Stimulated activated CD8-positive, alpha-beta memory T cell treated with anti-CD3 and anti-CD28 coated beads, Interleukin-12 subunit alpha, Interleukin-12 subunit beta, amount 100 ng/mL, for 1 hour (primary cell): ENCODE measurements at places on chromosomes 3 and 15.

DNA sequence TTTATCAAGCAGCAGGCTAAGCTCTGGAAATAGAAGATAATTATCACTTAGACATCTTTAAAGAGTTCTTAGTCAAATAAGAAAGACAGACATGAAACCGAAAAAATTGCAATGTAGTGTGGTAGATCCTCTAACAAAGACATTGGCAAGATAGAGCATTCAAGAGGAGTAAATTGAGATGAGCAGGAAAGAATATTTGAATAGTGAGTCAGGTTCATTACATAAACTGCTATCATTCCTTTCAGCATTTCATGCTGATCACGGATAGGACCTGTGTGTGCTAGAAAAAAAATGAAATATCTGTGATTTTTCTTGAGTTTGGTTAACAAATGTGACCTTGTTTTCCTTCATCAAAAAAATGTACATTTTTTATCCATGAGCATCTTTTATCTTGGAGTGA lies 460.9 kb downstream of the OTOL1 start:
- no peak for DNase-seq

DNA sequence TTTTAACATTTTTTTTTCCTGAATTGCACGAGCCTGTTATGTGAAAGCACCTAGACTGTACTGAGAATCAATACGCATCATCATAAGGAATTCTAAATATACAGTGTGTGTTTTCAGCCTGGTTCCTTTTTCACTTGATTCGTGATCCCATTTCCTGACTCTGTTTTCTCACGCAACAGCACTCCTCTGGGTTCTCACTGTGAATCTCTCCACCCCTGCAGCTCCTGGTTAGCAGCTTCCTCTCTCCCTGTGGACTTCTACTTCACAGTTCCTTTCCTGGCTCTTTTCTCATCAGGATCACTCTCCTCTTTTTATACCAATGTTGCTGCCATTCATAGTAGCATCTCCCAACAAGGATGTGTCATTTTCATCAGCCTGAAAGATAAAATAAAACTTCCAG lies 297.2 kb downstream of the CADM2 start:
- no peak for DNase-seq

DNA sequence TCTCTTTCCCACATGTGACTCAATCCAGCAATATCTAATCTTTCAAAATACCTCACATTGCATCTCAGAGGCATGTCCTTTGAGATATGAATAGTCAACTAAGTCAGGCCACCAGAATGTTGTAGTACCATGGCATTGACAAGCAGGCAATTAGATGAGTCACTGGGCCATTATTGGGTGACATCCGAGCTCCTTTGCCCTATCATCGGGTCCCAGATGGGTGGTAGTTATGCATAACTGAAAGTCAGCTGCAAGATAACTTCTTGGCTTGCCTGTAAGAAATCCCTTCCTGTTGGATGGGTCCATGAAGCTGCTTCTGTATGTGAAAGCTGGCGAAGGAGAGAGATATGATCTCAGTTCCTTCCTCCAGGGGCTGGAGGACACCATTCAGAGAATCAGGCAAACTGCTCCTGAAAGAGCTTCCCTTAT lies 32.8 kb downstream of the ARRDC4 start:
- no peak for DNase-seq

DNA sequence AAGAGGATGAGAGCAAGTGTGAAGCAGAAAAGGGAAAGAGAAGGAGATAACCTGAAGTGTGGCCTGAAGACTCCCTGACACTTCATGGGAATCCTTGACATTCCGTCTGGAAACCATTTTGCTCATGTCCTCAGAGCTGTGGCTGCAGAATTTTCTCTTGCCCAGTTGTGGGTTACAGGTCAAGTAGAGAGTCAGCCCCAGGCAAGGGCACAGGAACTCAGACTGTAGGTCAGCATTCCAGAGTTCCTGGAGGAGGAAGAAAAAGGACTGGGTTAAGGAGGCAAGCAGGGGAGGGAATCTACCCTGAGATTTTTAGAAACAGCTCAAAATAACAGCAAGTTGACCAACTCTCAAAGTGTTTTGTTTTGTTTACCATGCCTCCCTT lies 4.1 kb upstream of the THSD4 start:
- no peak for DNase-seq

DNA sequence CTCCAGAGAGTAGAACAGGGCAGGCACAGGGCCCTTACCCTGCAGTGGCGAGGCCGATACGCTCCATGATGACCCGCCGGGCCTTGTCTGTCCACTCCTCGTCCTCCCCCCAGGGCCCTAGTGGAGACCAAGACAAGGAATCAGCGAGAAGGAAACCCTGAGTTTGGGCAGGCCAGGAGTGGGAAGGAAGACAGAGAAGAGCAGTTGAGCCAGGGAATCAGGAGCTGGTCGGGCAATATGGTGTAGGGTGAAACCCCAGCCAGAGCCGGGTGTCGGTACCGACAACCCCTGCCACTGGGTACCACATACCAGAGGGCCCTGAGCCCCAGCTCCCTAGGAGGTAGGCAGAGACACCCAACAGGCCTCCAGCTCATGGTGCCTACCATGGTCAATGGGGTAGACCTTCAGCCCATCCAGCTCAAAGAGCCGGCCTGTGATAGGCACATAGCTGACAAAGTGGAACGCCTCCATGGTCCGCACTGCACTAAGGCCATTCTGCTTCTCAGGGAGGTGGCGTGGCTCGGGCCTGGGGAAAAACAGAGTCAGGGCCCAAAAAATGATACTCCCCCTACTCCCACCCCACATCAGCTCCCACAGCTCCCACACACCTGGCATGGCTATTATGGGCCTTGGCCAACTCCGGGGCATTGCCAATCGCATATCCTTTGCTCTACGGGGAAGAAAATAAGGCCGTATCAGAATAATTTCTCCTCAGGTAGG lies 38.0 kb downstream of the SEMA3G start:
- no peak for DNase-seq

DNA sequence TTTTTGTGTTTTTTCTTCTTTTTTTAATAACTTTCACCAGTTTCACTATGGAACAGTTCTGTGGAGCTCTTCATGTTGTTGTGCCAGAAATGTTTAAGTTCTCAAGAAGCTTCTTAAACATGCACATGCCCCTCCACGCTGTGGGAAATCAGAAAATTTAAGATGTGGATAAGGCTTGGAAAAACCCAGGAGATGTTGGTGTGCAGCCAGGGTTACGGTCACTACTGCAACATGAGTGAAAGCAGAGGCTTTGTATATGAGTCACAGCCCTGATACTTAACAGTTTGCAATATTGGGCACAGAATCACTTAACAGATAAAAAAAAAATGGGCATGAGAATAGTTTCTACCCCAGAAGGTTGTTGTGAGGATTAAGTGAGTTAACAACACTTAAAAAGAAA lies 399.9 kb downstream of the LRTM1 start:
- DNase-seq = no peak

- no peak for DNase-seq
These were observed 52.0 kb downstream of the DHX30 start for GRCh38 chr3:47854720-47855455.

- DNase-seq = no peak
These were observed 524.7 kb downstream of the PYDC2 start for GRCh38 chr3:191985691-191986090.

DNA sequence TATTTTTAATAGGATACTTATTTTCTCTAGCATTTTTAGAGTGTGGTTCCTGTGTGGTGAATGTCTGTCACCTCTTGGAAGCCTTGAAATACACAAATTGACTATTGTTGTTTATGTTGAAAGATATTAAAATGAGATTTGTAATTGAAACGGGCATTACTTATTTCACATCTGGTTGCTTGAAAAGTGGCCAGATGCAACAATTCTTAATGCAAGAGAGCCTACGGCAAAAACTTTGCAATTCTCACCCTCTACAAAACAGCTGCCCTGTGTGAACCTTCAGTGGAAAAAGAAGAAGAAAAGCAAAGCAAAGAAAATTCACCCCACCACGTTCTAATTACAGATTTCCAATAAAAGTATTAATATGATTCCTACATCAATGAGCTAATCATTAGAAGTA lies 46.6 kb downstream of the PPARG start:
- no peak for DNase-seq

DNA sequence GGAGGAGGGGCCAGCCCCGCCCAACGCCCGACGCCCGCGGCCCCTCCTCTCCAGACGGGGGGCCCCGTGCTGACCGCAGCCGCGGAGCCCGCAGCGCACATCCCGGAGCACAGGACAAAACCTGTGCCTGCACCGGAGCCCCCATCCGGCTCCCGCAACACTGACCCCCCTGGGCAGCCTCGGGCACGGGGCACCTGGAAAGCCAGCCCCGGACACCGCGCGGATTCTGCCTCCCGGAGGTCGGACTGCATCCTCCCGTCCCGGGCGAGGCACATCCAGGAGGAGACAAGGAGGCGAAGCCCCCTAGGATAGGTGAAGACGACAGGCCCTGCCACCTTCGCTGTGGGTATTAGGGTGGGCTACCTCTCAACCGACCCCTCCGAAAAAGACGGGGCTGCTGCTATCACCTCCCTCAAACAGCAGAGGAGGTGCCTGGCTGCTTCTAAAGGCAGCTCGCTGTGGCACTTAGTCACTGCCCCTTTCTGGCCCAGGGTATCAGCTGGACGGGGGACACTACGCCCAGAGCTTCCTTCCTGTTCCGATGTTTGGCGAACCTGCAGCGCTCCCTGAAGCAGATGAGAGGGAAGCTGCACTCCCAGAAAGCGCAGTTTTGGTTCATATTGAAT lies 10.6 kb downstream of the XXYLT1 start:
- DNase-seq = peak; percentile 7

DNA sequence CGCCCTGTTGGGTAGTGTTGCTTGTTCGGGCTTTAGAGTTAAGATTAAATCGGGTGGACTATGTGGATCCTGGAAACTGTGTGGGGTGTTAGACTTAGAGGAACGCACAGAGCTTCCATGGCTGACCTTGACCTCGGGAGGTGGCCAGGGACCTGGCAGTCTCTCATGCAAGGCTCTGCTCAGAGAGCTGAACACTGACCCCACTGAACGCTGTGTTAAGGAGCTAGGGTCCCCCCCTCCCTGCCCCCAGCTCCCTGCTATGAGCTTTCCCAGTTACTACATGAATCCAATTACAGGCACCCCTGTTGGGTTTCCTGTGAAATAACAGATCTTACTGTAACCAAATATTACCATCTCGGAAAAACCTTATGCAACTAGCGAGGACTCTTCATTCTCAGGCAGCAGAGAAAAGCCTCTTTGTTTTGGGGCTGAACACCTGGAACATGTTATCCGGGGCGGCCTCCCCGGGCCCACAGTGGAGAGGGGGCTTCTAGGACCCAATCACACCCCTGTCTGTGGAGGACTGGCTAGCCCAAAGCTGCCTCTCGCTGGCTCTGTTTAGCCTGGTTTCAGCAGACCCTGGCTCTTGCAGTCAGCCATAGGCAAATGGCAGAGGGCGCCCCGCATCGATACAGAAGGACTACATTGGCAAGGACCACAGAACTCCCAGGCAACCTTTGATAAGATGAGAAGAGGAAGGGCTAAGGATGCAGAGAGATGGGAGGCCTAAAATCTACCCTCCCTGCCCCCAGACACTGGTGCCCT lies 25.8 kb upstream of the ALDH1A3 start:
- DNase-seq = no peak

DNA sequence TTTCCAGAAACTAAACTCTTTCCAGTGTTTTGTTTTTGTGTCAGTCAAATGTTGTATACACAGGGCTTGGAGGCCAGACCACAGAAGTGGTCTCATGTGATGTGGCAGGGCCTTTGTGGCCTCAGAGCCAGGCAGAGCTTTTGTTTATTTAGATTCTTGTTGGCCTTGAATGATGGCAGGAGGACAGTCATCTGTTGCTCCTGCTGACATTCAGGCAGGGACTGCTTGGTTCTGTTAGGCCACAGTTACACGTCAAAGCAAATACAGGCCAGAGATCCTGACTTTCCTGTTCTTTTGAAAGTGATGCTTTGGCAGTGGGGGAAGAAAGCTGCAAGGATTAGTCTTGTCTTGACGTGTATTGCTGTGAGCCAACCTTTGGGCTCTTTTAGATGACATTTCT lies 325.1 kb downstream of the CACNA2D3 start:
- DNase-seq = no peak

- no peak for DNase-seq
These were observed 17.6 kb downstream of the SHQ1 start for GRCh38 chr3:72830452-72831223.

- DNase-seq = no peak
These were observed 332.6 kb downstream of the LSAMP start for GRCh38 chr3:116112696-116113095.

- no peak for DNase-seq
These were observed 25.3 kb downstream of the RAD18 start for GRCh38 chr3:8938021-8938420.

DNA sequence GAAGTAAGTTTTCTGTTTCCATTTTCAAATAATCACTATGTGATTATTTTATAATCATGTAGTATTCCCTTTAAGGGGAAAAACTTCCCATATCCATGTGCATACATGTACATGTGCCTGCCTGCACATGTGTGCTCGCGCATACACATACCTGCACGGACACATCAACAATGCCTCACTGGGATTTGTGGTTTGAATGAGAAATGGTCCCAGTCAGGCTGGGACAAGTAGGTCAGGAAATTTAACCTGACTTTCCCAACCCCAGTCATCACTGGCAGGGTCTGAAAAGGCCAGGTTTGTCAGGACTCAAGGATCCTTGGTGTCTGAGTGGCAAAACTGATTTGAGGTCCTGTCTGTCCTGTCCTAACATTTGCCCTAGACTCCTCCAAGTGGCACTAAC lies 109.3 kb upstream of the MRPS22 start:
- no peak for DNase-seq

DNA sequence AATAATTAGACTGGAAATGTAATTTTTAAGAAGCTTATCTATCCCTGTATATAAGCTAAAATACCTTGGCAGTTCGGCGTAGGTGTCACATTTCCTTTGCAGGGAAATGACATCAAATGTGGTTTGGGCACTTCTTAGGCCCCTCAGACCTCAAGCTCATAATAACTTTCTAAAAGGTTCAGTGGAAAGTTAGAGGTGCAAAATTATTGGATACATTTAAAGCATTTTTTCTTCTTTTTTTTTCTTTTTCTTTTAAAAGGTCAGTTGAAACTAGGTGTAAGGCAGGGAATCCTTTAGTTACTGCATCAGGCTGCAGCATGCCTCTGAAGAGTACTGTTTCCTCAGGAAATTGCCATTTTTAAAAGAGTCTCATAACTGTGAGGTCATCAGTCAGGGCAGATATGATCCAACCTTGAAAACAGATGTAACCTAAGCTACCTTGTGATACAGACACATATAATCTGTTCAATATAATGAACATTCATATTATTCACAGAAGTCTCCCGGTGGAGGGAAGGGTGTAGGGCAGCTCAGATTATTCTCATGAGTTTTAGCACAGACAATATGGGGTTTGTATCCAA lies 4.8 kb downstream of the SACM1L start:
- DNase-seq = peak; percentile 25

GRCh38 chr3:13362551-13362950 lies 57.6 kb downstream of the NUP210 start:
- no peak for DNase-seq

DNA sequence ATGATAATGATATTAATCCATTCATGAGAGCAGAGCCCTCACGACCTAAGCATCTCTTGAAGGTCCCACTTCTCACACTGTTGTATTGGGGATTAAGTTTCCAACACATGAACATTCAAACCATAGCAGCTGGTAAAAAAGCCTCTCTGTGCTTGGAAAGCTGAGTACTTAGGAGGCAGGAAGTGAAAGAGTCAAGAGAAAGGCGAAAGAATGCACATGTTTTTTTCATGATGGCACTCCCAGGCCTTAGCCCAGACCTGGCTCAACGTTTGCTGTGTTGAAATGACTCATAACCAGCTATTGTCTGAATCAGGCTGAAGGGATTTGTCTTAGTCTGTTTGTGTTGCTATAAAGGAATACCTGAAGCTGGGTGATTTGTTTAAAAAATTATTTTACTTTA lies 84.4 kb upstream of the RGMA start:
- DNase-seq = no peak

- no peak for DNase-seq
These were observed 163.4 kb downstream of the KLF13 start for GRCh38 chr15:31489801-31490646.
